Left lobe of liver (tissue), 2 donors: ENCODE measurements at places on chromosomes 3 and 15. TPM values are rescaled to one million over a fixed set of nuclear protein-coding genes. Genes with fewer than 3 reads are reported as not detected.
A peak's percentile ranks its signal among the peaks of the same experiment; 100 is the strongest.

DNA sequence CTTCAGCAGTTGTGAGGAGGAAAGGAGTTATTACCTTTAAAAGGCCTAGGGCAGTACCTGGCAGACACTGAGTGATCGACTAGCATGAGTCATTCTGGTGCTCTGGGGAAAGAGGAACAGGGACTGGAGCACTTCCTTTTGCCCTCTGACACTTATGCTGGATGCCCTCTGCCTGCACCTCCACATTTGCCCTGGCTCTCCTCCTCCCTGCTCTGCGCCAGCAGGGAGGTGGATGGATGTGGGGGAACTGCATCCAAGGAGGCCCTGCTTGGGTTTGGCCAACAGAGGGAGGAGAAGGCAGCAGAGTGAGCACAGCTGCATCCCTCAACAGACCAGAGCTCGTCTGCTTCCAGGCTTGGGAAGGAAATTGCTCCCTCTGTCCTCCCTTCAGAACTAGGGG is 75.0 kb downstream of the SEMA5B start:
- DNase-seq = no peak

The THAP10 gene
- 0.93 TPM for total RNA-seq

- DNase-seq = peak; percentile 92
These were observed at the start of gene EHHADH for GRCh38 chr3:185253645-185254410. TSS of gene EHHADH (minus strand) at chr3:185254049. CDS start at chr3:185254022, 27 bp downstream.

DNA sequence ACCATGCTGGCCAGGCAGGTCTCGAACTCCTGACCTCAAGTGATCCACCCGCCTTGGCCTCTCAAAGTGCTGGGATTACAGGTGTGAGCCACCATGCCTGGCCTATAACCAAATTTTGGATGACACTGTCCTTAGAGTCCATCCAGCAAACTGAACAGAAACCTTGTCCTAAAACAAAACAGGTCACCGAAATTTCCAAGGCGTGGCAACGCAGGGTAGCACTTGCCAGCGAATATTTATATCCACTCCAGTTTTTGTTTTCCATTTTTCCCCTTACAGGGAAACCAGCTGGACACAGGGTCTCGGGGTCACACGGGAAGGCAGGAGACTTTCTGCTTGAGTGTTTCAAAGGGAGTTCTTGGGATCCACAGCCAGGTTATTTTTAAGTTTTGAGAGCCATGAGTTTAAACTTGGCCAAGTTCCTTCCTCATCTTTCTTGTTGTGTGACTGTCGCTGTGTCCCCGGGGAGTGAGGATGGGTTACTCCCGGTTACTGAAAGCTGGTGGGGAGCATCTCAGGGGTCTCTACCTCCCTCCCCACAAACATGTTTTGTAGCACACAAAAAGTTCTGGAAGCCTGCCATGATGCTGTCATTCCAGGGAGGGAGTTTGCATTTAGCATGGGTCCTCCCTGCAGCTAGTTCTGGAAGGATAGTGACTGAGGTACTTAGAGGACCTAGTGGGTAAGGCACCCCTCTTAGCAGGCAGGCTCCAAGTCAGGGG is 12.6 kb downstream of the LIMD1 start:
- no peak for DNase-seq

The FETUB gene
- 49.9 TPM for total RNA-seq

GRCh38 chr3:8278448-8278847 is 223.2 kb upstream of the LMCD1 start:
- DNase-seq = no peak

DNA sequence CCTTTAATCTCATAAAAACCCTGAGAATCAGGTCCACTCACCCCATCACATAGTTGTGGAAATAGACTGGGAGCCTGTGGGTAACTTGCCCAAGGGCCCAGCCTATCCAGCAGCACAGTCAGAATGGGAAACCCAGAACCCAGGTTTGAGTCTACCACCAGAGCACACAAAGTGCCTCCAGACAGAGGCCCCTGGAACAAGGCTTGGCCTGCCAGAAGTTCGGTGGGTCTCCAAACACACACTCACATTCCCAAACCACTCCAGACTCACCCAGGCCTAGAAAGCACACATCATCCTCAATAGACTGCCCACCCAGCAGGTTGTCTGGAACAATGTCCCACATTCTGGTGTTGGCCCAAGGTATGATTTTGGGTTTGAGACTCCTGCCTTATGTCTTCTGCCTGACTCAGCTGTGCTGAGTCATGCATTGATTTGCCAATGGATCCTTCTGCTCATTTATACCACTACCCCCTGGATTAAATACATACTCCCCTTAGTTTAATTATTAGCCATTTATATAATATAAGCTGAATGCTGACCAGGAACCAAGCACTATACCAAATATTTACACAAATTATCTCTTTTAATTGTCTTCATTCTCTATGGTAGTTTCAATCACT is 4.5 kb downstream of the SLC12A8 start:
- no peak for DNase-seq

GRCh38 chr3:120706950-120707349 is 24.9 kb upstream of the HGD start:
- DNase-seq = no peak

GRCh38 chr3:53186726-53187125 is 25.7 kb downstream of the PRKCD start:
- DNase-seq = no peak

The SLC28A2 gene
- total RNA-seq = 0.15 TPM

- no peak for DNase-seq
These were observed 439.4 kb downstream of the RAP2B start for GRCh38 chr3:153601374-153601853.

DNA sequence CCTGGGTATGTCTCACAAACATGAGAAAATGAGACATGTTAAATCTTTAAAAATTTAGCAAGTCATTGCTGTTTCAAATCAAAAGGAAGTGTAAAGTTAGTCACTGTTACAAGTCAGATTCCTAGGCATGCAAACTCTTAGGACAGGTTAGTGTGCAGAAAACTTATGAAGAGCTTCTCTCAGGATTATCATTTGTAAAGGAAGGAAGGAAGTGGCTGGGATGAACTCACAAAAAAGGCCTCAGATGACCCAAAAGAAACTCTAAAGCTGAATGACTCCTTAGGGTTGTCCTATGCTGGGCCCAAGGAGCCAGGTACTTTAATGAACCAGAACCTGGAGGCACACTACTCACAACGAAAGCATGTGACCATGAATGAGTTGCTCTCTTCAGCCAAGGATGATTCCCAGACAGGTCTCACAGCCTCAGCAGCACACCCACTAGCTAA is 25.0 kb downstream of the MSL2 start:
- no peak for DNase-seq

The CHRFAM7A gene
- total RNA-seq = 0.38 TPM

DNA sequence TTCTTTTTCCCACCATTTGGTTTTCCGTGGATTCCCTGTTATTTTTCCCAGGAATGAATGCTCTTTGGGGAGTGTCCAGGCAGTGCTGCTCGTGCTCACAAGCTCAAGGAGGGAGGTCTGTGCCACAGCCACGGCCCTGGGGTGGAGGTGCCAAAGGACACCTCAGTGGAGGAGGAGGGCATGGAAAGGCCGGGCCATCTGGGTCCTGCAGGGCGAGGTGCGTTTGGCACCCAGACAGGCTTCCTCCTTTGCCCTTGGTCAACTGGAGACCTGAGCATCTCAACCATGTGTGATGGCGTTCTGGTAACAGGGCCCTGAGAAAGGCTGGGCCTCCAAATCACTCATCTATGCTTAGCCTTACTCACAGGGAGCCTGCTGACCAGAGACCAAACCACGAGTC is 25.4 kb downstream of the KY start:
- no peak for DNase-seq

GRCh38 chr3:54968546-54969172 is 40.8 kb upstream of the LRTM1 start:
- DNase-seq = no peak

- DNase-seq = no peak
These were observed 21.9 kb downstream of the OXNAD1 start for GRCh38 chr3:16286751-16287543.

The TNIK gene
- total RNA-seq = 4.0 TPM

- DNase-seq = no peak
These were observed 32.0 kb downstream of the WWTR1 start for GRCh38 chr3:149625795-149626194.

- no peak for DNase-seq
These were observed 30.6 kb upstream of the OR5H6 start for GRCh38 chr3:98233468-98233867.

DNA sequence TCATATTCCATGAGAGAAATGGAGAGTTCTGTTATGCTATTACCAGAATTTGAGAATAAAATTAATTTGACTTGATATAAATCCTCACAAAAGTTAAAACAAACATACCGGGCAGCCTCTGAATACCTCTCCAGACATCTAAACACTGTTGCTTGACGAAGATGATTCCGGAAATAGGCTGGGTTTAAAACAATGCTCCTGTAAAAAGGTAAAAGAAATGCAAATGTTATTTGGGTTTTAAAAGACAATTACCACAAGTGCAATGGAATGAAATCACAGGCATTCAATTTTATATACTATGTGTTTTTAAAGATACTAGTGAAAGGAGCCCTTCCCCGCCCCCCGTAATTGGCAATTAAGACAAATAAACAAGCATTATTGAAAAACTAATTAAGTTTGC is 121.7 kb downstream of the SPATA16 start:
- no peak for DNase-seq

DNA sequence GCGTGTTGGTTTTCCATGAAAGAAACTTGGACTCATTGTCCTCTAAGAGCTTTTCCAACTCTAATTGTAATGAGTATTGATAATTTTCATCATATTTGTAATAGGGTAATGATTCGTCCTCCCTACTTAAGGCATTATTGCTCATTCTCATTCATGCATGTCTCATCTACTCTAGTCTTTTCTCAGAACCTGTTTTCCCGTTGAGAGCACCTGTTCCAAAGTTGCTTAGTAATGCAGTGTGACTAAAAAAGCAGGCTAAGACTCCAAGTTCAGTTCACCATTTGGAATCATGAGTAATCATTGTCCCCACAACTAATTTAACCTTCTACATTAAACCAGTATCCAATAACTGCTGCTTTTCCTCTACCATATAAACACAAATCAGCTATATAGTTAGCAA is 84.0 kb downstream of the FILIP1L start:
- DNase-seq = no peak

The ADGRG7 gene
- total RNA-seq = 17.0 TPM

The IL17RB gene
- 23.2 TPM for total RNA-seq
